ENCODE measurements at places on chromosomes 3 and 15.

DNA sequence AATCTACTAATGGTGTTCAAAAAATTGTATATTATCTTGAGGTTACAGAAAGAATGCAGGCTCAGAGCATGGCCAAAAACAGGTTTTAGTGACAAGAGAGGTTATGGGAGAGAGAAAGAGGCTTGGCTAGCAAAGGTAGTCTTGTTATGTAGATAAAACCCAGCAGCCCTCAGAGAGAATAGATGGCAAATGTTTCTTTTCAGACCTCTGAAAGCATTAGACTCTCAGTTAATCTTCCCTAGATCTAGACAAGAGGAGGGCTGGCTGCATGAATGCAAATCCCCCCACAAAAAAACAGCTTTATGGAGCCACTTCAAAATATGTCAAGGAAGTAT, 62.2 kb downstream of the OSTN start:
- DNase-seq = no peak

DNA sequence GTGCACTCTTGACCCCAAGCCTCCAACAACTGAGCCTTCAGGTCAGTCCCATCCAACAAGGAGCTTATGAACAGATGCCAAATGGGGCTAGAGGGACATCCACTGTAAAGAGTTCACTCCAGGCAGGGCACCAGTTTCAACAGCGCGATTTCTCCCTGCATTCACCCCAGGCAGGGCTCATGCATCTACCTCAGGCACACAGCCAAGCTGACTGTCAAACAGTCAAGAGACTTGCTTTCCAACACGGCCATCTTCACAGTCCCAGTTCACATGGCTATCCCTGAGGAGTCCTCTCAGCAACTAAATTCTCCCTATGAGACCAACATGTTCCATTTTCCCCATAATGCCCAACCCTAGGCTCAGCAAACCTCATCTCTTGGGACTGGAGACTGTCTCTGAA, 17.7 kb downstream of the SLC25A20 start:
- no peak for DNase-seq

- DNase-seq = no peak
Measured at GRCh38 chr15:52677593-52678467, 1.4 kb downstream of the ATOSA start.

- no peak for DNase-seq
Measured at GRCh38 chr3:105865016-105865623, 3.7 kb downstream of the CBLB start.

- DNase-seq = no peak
Measured at GRCh38 chr15:66822114-66822513, 120.1 kb downstream of the SMAD6 start.

DNA sequence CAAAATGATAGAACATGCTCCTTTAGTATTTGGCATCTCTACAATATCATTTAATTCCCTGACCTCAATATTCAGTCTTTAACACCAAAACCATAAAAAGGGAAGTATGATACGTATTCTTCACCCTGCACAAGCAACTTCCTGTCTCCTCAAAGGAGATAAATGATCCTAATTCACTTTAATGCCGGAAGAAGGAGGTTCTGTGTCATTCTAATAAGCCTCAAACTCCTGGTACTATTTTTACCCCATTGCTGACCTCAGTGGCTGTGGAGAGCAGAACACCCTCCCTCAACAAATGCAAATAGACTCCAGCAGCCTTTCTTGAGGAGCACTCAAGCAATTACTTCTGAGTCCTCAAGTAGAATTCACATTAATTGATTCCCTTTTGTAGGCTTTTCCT, 173.3 kb downstream of the TMEM108 start:
- DNase-seq = no peak

GRCh38 chr15:94237903-94238302, 6.5 kb downstream of the MCTP2 start:
- DNase-seq = no peak

- no peak for DNase-seq
Measured at GRCh38 chr3:12584083-12584482, 27.2 kb downstream of the MKRN2 start.

- peak; percentile 64 for DNase-seq
Measured at GRCh38 chr3:58161435-58162398, 49.1 kb downstream of the DNASE1L3 start.

DNA sequence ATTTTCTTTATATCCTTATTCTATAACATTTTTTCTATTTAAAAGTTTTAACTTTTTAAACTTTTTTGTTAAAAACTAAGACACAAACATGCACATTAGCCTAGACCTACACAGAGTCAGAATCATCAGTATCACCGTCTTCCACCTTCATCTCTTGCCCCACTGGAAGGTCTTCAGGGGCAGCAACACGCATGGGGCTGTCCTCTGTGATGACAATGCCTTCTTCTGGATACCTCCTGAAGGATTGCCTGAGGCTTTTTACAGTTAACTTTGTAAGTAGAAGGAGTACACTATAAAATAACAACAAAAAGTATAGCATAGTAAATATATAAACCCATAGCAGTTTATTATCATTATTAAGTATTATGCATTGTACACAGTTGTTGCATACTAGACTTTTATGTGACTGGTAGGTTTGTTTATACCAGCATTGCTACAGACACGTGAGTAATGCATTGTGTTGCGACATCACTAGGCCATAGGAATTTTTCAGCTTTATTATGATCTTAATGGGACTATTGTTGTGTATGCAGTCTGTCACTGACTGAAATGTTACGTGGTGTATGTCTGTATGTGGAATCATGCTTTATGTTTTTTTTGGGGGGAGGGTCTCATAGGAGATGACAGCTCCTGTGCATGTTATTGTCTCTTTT, 18.2 kb downstream of the ATP1B3 start:
- no peak for DNase-seq

DNA sequence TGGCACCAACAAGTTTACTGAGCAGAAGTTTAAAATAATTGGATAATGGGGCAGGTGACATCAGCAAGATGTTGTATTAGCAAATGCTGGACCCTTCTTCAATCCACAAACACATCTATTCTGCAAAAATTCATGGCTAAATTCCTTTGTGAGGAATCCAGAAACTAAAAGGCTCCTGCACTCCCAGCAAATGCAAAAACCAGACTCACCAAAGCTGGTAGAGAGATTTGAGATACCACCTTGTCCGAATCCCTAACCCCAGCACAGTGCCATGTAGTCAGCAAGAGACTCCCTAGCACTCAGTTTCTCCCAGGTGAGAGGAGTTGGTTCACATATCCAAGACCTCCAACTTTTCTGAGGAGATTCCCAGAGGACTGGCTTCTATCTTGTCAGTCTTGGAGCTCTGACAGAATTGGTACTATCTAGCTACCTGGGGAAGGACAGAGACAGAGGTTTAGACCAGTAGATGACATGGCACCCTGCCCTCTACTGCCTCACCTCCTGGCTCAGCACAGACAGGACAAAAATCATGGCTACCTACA, 21.8 kb downstream of the GREM1 start:
- no peak for DNase-seq

- no peak for DNase-seq
Measured at GRCh38 chr3:12541625-12542024, 3.7 kb downstream of the MKRN2OS start.

DNA sequence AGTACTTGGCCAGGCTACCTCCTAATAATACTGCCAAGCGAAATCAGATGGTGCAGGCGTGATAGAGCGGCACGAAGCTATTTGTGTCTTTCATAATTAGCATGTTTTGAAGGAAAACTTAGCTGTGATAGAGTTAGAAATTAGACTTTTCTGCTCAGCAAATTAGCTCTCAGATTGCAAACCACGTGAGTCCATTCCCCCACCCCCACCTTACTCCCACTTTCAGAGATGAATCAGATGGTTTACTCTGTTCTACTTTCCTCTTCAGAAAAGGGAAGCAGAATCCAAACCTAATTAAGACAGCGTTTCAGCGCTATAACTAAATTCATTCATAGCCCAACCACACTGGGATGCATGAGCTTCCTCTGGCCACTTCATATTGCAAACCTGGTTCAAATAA, 214.6 kb downstream of the SLCO3A1 start:
- DNase-seq = no peak

GRCh38 chr3:122364490-122364889, 18.5 kb downstream of the MIX23 start:
- DNase-seq = no peak

GRCh38 chr3:128217702-128218547, 64.6 kb downstream of the EEFSEC start:
- DNase-seq = no peak

DNA sequence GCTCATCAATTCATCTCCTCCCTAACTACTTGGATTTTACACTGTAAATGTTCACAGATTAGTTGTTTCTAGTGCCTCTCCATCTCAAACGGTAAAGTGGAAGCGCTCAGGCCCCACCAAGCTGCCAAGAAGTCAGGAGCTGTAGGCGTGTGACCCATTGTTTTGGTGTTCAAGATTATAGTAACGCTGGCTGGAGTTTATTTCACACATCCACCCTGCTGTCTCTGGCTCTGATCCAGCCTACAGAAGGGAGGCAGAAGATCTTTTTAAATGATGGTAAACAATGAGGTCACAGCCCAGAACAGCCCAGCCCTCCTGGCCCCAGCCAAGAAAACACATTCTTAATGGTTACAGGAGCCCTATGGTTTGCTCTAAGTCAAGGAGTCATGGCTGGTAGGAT, 25.7 kb upstream of the GALNT15 start:
- no peak for DNase-seq

DNA sequence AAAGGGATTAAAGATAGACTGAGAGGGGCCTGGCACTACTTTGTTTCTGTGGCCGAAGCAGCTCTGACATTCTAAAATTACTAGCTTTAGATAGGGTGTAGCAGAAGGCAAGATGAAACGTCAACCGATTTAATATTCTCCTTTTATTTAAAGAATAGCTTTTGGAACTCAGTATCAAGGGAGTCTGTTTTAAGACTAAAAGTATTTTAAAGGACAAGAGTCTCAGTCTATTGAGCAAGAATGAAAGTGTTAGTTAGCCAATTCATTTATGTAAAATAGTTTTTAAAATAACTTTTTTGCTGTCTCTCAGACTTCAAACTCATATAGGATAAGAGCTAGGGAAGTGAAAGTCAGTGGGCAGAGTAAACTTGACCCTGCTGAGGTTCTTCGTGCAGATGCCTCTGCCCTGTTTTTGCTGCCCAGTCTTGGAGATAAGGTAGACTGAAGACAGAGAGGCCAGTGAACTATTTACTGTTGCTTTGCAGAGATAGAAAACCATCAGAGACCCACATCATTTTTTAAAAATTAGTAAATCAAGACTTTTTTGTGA, 1090.9 kb downstream of the ROBO2 start:
- no peak for DNase-seq

DNA sequence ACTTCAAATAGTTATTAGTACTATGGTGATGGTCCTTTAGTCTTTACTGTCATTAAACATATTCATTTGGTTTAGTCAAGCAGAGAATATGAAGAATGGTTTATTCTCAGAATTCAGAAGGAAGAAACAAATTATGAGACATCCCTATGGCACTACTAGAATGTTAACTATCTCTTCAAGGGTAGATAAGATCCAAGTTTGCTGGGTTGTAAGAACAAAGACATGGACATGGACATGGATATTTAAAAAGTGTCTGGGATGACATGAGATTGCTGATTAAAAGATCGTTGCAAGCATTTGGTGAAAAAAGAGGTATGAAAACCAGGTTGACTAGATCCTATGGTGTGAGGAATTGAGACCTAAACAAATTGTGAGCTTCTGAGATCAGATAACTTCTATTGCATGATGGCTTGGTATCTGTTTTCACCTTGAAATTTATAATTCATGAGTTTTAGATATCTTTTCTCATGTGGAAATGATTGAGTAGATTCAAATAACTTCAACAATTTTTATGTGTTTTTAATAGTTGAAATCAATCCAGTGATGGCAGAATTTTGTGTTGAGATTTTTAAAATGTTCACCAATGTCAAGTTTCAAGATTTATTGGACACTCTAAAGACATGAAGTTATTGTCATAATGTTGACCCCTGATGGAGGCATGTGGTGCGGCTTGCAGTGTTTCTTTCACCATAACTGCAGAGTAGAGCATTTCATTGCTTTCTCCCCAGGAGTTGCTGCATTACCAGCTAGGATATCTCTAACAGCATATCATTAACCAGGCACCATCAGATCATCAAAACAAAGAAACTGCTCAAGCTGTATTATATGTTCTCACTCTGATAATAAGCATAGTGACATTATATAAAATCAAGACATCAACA, 72.6 kb downstream of the NAALADL2 start:
- no peak for DNase-seq

DNA sequence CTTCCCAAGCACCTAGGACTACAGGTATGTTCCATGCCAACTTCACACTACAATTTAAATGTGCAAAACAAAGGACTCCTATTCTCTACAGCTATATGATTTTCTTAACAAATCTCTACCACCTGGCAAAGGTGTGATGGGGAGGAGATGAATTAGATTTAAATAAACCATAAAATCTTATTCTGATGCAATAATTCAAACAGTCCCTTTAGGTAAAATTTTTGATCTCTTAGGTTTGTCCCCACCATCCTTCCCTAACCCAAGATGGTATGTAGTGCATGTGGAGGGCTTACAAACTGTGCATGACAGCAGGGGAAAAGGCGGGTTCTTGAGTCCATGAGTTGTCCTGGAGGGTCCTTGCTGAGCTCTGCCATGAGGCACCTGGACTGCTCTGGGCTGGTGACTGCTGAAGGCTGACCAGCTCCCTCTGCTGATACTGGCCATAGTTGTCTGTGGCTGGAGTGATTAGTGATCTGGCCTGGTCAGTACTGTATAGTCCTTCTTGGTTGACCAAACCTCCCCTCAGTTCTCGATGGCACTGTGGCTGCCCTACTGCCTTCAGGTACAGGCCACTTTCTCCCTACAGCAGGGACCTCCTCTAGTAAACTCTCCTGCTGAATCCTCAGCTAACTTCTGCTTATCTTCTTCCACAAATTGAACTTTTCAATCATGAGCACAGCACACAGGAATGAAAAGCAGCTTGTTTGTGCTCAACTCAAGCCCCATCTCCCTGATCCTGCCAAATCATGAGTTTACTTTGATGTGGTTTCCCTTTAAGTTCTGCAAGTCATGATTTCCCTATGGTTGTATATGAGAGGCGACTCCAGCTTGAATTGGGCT, 30.1 kb downstream of the CFAP161 start:
- no peak for DNase-seq

- DNase-seq = no peak
Measured at GRCh38 chr15:92157666-92158298, 235.9 kb upstream of the ST8SIA2 start.

- no peak for DNase-seq
Measured at GRCh38 chr15:68370768-68371151, 61.2 kb downstream of the ITGA11 start.

Data from SHP77 (cell line).